Activated naive CD4-positive, alpha-beta T cell treated with anti-CD3 and anti-CD28 coated beads, Interleukin-2, amount 50 U/mL, for 72 hours (primary cell): ENCODE measurements at places on chromosomes 6 and 20. TPM values are rescaled to one million over a fixed set of nuclear protein-coding genes. Genes with fewer than 3 reads are reported as not detected.

Gene TCP11
- not detected for total RNA-seq

- no peak for DNase-seq
These were observed 31.7 kb upstream of the CST1 start for GRCh38 chr20:23782366-23782983.

DNA sequence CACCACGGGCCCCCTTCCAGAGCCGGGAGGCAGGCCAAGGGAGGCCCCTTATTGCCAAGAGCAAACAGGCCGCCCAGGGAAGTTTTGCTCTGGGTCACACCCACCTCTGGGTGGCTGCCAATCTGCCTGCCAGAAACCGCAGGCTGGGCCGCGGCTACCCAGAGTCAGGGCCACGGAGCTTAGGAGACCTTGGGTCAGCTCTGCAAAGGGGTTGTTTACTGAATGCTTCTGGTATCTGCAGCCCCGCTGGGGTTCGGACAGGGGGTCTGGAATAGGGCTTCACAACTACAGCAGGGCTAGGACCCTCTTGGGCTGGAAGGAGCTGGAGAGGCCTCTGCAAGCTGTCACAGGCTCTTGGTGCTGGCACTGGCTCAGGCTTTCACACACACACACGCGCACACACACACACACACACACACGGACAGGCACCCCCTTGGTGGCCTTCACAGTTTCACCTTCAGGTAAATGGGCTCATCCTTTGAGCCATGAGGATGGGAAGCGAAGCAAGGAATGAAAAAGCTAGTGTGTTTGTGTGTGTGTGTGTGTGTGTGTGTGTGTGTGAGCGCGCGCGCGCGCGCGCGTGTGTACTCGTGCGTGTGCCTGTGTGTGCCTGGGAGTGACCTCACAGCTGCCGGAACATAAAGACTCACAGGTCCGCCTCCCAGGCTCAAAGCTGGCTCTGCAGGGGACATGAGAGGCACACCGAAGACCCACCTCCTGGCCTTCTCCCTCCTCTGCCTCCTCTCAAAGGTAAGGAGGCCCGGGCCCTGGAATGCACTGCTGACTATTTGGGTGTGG is at the start of gene CCN5:
Gene CCN5, plus strand, starts transcription at position 669 of the 798 bp plus-strand sequence. Its CDS starts 22 bp downstream, at position 691.
- DNase-seq = no peak

- DNase-seq = no peak
These were observed 27.6 kb upstream of the MRPS18A start for GRCh38 chr6:43715056-43715788.

DNA sequence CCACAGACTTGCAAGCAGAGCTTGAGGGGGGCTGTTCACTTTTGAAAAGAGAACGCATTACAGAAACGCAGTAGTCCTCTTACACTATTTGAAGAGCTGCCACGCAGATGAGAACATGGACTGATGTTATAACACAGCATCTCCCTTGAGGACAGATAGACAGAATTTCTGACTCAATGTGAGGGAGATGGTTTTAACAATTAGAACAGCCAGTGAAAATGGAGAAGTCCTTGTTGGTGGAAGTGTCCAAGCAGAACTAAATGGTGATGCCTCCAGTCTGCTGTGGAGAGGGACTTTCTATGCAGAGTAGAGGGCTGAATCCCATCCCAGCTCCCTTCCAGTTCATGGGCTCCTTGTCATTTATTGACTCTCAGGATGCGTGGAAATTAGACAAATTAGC is 100.0 kb downstream of the RREB1 start:
- DNase-seq = no peak

- no peak for DNase-seq
These were observed 47.2 kb downstream of the FILIP1 start for GRCh38 chr6:75446241-75446880.
